ENCODE measurements at places on chromosomes 3 and 15.

GRCh38 chr3:102084006-102084405, 234.7 kb downstream of the NFKBIZ start:
- no peak for DNase-seq

DNA sequence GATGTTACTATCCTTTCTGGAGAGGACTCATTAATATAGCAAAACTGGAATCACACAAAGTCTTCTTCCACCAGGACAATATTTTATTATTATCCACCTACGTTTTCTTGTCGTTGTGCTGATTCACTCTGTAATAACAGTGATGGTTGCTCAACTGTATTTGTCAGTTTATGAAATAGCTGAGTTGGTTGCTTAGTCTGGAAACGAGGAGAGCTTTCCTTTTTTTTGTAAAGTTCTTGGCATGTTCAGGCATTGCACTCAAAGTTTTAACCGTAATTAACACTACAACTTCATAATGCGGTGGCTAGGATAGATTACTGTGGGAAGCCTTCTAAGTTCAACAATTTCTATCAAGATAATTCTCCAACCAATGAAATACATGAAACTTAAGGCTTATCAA, 131.2 kb downstream of the RAP2B start:
- no peak for DNase-seq

GRCh38 chr15:81485806-81486205, 111.8 kb upstream of the TMC3 start:
- no peak for DNase-seq

GRCh38 chr3:187044206-187044605, 95.1 kb downstream of the RPL39L start:
- DNase-seq: no peak

GRCh38 chr3:31896648-31897433, 84.2 kb downstream of the OSBPL10 start:
- no peak for DNase-seq

DNA sequence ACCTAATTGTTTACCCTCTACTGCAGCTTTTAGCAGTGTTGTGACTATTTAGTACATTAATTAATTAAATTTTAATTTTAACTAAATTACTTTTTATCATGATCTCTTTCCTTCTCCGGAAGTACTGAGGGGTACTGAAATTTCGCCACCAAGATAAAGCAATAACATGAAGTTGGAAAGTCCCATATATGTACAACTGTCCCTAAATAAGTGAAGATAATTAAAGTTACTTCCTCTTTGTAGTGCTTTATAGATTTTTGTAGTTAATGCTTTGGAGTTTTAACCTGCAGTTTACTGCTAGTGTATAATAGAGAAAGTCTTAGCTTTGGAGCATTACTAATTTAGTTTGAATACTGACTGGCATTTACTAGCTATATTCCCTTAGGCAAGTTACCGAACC, 325.3 kb downstream of the NAALADL2 start:
- no peak for DNase-seq
